Large intestine (tissue), 12 donors: ENCODE measurements at places on chromosomes 1 and 21.

- no peak for DNase-seq
These were observed 28.9 kb downstream of the SLC37A1 start for GRCh38 chr21:42542596-42542995.

GRCh38 chr1:240936911-240937668 lies 325.1 kb upstream of the GREM2 start:
- DNase-seq: no peak

DNA sequence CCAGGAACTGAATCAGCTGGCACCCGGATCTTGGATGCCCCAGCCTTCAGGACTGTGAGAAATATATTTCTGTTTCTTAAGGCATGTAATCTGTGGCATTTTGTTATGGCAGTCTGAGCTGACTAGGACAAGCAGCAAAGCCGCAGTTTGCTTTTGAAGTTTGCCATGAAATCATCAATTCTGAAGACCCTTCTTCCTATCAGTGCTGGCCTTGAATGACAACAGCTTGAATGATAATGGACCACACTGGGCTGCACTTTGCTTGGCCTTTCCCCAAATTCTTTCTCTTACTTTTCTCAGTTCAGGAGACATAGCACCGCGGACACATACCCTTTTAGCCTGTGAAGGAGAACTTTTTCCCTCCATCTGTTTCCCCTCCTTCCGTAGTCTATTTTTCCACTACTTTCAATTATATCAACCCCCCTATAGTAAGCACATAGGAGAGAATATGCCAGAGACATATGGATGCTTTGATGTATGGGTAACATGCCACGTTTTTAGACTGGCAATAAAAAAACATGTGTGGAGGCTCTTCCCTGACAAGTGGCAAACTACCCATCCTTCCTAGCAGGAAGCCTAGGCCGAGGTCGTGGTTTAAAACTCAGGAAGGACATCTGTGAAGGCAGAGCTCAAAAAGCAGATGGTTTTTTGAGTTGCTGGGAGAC lies 42.9 kb downstream of the HLX start:
- no peak for DNase-seq

DNA sequence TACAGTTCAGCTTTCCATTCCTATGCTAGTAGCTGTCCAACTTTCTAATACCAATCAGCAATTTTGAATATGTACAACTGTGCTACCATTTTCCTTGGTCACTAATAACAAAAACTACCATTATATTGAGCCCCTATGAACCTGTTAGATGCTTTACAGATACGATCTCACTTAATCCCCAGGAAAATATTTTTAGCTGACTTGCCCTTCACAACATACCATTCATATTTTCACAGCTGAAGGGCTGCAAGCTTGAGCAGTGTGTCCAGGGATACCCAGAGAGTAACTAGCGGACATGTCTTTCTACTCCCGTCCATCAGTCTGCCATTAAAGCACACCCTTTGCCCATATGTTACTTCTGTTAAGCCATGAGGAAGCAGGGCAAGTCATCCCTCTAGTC lies 140.5 kb downstream of the SPATA46 start:
- DNase-seq: no peak

GRCh38 chr1:96771847-96772246 lies 50.3 kb downstream of the PTBP2 start:
- DNase-seq: no peak

GRCh38 chr21:42079008-42079938 lies 8.2 kb downstream of the UMODL1 start:
- no peak for DNase-seq

- no peak for DNase-seq
These were observed 42.8 kb downstream of the SHCBP1L start for GRCh38 chr1:182910143-182910542.

DNA sequence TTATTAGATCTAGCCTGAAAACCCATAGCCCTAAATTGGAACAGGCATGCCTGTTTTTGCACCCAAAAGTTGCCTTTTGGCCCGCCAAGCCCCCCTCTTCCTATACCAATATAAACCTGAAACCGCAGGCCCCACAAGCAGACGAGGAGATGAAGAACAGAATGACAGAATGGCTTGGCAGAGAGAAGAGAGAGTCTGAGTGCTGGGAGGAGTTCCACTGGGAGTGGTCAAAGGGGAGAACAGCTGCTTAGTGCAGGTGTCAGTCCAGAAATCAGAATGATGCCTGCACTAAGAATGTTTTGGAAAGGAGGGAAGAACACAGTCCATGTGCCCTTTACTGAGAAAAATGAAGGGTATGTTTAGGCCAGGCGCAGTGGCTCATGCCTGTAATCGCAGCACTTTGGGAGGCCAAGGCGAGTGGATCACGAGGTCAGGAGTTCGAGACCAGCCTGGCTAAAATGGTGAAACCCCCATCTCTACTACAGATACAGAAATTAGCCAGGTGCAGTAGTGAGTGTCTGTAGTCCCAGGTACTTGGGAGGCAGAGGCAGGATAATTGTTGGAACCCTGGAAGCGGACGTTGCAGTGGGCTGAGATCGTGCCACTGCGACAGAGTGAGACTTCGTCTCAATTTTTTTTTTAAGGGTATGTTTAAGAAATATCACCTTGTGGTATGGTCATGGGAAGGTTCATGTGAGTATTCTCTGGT lies 9.4 kb downstream of the DYRK1A start:
- DNase-seq: no peak

- no peak for DNase-seq
These were observed 76.5 kb upstream of the GNG12 start for GRCh38 chr1:67909776-67910175.

DNA sequence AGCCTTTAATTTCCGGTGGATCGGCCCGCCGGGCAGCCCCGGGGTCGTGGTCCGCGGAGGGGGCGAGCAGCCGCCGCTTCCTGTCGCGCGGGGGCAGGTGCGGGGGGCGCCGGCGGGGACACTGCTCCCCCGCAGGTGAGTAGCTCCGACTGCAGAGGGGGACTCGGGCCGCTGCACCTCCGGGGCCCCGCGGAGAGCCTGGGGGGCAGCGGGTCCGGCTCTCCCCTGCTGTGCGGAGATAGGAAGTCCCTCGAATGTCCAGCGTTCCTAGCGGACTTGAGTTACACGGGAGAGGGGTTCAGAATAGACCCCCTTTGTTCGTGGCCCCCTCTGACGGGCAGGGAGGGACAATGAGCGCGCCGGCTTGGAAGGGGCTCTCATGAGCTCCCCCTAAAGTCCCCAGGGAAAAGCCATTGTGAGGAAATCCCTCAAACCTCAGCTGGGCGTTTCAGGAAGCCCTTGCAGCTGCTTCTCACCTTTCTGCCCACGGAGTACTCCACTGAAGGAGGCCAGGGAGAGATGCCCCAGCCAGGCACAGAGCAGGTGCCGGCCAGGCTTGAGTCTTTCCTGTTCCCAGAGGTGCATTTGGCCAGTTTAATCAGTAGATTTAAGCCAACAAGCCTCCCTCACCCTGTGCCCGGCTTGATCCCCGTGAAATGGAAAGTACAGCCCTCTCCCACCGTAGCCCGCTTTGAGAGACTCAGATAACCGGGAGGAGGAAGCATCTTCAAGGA lies 925 bp downstream of the PDE9A start:
- peak; percentile 53 for DNase-seq

DNA sequence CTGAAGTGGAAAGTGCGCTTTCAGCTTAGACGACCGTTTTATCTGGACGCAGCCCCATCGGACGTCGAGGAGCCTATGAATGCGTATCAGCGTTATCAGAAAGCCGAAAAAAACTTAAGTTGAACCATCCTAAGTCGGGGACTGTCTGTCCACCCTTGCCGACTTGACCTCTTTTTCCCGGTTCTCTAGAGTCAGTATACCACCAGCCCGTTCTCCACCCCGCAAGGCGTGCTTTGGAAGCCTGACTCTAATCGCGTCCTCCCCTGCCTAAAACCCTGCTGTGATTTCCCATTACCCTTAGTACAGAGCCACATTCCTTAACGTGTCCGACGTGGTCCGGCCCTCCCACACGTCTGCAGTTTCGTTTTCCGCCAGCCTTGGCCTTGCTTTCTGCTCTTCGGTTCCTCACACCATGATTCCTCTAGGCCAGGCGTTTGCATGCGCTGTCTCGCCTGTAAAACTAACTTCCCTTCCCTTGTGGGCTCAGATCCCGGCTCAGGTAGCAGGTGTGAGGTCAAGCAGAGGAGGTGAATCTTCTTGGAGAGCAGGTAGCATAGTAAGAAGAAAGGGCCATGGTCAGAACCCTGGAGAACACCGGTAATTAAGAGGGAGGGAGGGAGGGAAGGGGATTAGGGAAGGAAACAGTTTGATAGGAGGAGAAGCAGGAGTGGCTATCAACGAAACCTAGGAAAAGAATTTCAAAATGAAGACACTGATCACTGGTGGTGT lies 865 bp downstream of the ADPRS start:
- peak; percentile 81 for DNase-seq

DNA sequence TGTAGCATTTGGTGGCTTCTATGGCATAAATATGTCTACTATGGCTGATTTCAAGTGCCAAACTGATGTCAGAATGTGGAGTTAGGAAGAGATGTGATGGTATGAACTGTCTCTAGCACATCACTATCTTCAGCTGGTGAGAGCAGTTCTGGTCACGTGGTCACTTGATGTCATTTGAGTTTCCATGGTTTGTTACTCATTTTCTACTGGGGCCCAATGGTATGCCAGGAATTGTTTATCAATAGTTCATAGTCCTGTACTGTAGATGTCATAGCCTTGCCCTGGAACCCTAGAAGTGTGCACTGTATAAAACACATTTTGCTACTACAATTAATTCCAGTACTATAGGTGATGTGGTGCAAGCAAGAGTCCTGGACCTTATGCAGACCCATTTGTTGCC lies 153.7 kb downstream of the PDE4B start:
- DNase-seq: no peak

GRCh38 chr1:114467491-114467890 lies 43.5 kb downstream of the TRIM33 start:
- DNase-seq: no peak

- no peak for DNase-seq
These were observed 23.3 kb downstream of the H3-3A start for GRCh38 chr1:226085675-226086285.

DNA sequence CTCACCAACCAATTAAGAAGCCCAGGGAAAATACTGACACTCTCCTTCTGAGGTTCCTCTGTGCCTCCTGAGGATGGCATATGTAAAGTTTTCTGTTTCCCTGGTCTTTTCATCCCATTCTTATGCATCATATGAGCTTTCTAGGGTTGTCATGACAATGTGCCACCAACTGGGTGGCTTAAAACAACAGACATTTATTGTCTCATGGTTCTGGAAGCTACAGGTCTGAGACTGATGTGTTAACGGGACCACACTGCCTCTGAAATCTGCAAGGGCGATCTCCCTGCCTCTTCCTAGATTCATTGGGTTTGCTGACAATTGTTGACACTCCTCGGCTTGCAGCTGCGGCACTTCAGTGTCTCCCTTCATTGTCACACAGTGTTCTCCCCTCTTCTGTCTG lies 308.4 kb downstream of the RGS7 start:
- DNase-seq: no peak

DNA sequence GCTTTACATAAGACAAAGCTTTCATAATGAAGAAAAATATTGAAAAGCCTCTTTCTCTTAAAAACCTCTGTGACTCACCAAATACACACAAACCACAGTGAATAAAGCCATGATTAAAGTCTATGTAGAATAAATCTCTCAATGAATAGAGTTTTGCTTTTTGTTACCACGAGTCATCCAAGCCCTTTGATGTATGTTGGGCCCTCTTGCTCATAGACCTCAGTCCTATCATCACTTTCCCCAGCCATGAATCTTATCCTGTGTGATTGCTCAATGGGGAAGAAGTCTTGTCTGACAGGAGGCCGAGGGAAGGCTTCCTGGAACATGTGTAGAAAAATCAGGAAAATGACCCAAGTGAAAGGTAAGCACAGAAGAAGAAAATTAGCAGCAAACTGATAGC lies 60.8 kb downstream of the NGF start:
- no peak for DNase-seq

GRCh38 chr21:29763674-29764073 lies 176.1 kb downstream of the GRIK1 start:
- no peak for DNase-seq

DNA sequence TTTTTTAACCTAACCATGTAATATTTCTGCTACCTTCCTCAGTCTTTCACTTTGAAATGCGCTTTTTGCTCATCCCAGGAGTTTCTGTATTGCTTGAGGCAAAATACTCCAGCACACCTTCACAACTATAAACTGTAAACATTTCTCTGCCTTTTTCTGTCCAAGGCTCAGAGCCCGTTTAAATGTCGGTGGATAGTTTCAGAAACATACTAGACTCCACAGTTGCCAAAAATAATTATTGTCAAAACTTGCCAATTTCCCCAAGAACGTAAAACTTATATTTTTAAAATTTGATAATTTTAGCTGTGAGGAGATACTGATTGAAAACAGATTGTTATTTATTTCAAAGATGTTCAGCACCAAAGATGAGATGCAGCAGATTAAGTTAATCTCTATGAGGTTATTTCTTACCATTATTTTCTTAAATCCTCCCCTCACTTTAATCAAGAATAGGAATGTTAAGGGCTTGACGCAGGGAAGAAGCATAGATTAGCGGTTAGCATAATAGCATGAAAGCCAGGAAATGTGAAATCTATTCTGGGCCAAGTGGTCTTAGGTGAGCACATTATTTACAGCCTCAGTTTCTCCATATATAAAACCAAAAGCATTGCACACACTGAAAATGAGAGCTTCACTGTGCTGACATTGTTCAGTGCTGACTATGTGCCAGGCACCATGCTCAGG lies 91.5 kb upstream of the ESRRG start:
- no peak for DNase-seq

- DNase-seq: no peak
These were observed 10.0 kb downstream of the PLA2G2D start for GRCh38 chr1:20109223-20109856.

GRCh38 chr1:10288029-10288615 lies 77.8 kb downstream of the KIF1B start:
- DNase-seq: no peak

- no peak for DNase-seq
These were observed 6.2 kb downstream of the SLC26A9 start for GRCh38 chr1:205936846-205937586.

GRCh38 chr1:42175314-42176054 lies 10.9 kb upstream of the GUCA2A start:
- DNase-seq: no peak

DNA sequence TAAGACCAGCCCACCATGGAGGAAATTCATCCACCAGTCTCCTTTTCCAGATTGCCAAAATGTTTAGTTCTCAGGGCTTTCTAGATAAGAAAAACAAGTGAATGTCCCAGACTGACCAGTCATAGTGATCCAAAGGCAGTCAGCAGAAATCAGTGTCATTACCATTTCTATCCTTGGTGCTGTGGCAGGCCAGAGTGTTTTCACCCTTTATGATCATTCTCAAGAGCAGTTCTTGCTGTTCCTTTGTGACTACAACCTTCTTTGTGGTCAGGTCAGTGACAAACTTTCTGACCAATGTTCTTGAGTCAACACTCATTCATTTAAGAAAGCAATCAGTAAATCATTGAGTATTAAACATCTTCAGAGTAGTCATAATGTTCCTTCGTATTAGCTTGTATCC lies 7.3 kb upstream of the DHCR24 start:
- no peak for DNase-seq

GRCh38 chr1:206947255-206947654 lies 989 bp upstream of the PIGR start:
- DNase-seq: no peak

DNA sequence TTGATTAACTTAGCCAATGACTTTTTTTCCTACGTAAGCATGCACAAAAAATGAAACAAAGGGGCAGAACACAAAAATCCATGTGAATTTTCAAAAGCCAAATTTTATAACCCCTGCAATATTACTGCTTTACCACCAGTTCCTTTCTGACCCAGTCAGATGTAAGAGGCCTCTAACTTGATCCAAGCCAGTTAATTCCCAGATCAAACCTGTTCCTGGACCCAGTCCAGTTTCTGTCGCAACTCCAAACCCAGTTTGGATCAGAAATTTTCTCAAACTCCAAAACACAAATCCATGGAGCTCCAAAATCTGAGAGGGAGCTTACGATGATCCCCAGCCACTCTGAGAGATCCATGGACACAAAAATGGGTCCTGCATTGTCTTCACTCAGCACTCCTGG lies 7.8 kb upstream of the ZYG11A start:
- no peak for DNase-seq
